Inflammatory macrophage (primary cell): ENCODE measurements at places on chromosomes 4 and X.

DNA sequence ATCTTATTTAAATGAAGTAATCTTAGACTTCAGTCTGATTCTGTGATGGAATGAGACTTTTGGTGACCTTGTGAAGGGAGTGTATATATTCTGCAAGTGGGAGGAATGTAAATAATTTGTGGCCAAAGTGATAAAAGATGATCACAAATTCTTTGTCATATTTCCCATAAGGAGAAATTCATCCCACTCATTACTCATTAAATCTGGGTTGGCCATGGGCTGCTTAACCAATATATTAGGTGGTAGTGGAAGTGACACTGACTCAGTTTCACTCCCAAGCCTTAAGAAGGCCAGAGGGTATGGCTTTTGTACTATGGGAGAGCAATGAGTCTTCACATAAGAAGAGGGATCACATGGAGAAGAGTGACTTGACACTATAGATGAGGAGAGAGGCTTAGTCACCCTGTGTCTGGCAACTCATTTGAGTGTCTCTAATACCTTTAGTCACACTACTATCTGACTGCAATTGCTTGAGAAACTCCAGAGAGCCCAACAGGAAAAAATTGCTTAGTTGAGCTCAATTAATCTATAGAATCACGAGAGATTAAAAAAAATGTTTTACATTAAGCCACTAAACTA is 408.2 kb upstream of the PITX2 start:
- no peak for DNase-seq

DNA sequence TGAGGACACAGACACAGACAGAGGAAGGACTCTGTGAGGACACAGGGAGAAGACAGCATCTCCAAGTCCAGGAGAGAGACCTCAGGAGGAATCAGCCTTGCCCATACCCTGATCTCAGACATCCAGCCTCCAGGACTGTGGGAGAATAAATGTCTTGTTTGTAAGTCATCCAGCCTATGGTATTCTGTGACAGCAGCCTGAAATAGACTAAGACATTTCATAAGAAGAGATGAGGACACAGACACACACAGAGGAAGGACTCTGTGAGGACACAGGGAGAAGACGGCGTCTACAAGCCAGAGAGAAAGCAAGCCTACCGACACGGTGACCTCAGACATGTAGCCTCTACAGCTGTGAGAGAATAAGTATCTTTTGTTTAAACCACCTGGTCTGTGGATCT is 112.1 kb downstream of the DHRSX start:
- no peak for DNase-seq

GRCh38 chr4:184838249-184839074 is 12.7 kb upstream of the ACSL1 start:
- DNase-seq = no peak

DNA sequence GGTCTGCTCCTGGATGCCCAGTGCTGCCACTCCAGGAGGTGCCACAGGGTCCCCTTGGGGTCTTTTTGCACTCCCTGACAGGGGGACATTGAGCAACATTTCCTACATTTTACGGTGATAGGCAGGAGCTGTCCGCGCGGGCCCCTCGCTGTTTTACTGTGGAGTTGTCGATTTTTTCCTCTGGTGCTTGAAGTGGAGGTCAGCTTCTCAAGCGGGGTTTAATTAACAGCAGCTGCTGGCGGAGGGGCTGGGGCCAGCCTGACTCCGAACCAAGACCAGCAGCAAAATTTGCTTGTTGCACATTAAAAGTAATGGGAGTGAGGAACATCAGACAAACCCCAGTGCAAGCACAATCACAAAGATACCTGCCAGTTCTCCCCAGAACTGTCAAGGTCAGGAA is 13.2 kb upstream of the SH3TC1 start:
- DNase-seq = no peak

GRCh38 chr4:117157360-117157759 is 72.0 kb upstream of the TRAM1L1 start:
- DNase-seq = no peak

DNA sequence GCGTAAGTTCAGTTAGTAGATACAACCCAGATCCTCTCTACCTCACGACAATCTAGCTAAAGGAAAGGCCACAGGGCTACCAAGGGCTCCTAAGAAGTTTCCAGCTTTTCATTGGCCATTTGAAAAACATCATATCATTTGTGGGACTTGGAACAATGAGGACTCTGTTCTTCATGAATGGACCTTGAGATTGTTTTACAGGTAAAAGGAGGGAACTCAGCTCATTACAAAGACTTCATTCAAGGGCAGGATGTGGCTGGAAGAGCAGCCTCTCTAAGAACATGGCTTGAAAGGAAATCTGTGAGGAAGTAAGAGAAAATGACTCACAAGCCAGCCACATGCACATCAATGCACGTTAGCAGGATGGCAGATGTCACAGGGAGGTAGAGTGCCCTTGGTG is 105.9 kb upstream of the SLC7A11 start:
- peak; percentile 33 for DNase-seq

DNA sequence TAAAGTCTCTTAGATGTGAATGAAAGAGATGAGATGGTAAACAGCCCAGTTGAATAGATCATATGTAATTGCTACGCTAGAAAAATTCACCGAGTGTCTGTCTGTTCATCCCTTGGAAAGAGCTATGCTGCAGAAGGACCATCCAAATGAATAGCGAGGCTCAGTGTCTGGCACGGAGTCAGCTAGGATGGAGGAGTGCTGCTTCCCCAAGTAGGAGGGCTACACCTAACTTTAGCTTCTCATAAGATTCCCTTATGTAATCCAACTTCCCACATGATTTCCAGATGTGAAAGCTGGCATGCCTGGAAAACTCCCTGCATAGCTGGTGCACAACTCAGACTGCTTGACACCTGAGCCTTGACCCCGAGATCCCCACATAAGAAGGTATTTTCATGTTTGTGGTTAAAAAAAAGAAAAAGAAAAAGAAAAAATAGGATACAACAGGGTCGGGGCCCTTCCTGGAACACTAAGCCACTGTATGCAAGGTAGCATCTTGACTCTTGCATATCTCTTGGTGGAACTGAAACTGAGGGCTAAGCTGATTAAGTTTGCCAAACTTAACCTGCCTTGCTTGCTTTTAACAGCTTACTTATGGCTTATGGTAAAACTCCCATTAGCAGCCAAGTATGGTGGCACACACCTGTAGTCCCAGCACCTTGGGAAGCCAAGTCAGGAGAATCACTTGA is 82.3 kb downstream of the FREM3 start:
- no peak for DNase-seq

DNA sequence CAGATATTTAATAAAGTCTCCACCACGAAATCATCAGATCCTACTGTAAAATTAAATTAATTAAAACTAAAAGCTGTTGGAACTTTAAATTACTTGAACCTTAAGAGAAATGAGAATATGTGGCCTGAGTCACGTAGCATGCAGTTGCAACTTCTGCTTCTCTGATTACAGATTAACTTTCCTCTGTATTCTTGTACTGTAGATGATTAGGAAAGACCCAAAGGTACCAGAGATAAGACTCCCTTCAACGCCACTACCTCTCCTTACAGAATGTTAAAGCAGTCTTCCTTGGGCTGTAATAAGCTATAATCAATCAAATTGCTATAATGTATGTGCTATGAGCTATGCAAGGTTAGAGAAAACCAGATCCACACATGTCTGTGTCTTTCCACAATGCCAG is 47.9 kb downstream of the FAM13A start:
- DNase-seq = no peak

GRCh38 chr4:91448668-91449330 is 855.0 kb upstream of the GRID2 start:
- no peak for DNase-seq

DNA sequence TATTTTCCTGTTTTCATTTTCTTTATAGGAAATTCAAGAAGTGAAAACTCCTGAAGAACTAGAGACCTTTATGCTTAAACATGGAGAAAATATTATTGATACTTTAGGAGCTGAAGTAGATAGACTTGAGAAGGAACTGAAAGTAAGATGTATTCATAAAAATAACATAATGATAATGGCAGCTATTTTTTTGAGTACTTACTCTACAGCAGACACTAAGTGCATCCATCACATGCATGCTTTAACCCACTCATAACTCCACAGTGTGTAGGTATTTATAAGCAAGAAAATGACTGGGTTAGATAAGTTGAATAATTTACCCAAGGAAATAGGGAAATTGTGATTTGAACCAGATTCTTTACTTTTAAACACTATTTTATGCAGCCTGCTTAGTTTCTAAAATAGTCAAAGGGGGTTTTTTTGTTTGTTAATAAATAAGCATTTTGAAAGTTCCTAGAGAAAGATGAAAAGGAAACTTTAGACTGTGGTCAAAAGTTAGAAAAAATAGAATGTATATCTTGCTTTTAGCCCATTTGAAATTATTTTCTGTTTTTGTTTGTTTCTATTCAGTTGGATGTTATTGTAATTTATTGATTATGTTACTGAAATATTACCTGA is 74.2 kb downstream of the BEND4 start:
- DNase-seq = no peak

- DNase-seq = no peak
These were observed 61.1 kb downstream of the BANK1 start for GRCh38 chr4:101851672-101852071.

DNA sequence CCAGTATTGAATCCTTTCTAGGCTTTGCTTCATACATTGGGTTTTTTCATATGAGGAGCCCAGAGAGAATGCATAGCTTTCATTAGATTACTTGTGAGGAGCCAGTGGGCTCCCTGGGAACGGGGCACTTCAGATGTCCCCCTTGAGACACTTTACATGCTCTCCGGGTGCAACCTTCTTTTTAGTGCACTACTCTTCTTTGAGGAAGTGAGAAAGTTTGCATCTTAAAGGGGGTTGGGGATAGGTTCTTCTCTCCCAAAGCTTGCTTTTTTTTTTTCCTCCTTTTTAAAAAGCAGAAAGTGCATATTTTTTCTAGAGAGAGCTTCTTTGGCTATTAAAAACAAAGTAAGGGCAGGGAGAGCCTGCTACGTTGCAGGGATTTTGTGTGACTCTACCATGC is 4.3 kb downstream of the HADH start:
- DNase-seq = no peak

DNA sequence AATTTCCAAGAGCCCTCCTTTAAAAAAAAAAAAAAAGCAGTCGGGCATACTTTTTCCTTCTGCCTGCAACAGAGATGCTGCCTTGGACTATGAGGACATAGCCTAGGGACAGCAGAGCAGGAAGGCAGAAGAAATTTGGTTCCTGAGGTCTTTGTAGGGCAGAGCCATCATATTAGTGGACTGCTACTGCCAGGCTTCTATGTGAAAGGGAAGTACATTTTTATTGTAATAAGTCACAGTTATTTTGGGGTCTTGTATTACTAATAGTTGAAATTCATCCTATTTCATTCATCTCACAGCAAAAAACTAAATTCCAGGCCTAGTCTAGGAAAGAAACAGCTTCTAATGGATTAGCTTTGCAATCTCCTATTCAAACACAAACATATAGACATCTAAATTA is 211.2 kb downstream of the NSUN7 start:
- no peak for DNase-seq

- no peak for DNase-seq
These were observed 3.4 kb downstream of the SLC38A5 start for GRCh38 chrX:48466696-48467095.

DNA sequence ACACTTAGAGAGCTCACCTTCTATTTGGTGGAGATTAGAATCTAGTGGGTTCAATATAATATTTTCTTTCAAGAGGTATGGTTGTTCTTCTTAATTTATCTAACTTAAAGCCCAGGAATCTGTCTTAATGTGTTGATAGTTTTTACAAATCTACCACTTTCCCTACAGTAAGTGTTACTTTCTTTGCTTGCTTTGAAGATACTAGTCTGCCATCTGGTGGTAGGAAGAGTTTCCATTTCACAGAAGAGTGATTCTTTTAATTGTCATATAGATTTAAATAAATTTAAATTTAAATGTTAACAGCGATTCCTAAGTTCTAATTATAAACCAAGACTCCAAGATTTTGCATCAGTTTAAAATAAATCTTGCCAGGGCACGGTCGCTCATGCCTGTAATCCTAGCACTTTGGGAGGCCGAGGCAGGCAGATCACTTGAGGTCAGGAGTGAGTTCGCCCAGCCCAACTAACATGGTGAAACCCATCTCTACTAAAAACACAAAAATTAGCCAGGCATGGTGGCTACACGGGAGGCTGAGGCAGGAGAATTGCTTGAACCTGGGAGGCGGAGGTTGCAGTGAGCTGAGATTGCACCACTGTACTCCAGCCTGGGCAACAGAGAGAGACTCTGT is 43.5 kb downstream of the NUDT9 start:
- peak; percentile 44 for DNase-seq

DNA sequence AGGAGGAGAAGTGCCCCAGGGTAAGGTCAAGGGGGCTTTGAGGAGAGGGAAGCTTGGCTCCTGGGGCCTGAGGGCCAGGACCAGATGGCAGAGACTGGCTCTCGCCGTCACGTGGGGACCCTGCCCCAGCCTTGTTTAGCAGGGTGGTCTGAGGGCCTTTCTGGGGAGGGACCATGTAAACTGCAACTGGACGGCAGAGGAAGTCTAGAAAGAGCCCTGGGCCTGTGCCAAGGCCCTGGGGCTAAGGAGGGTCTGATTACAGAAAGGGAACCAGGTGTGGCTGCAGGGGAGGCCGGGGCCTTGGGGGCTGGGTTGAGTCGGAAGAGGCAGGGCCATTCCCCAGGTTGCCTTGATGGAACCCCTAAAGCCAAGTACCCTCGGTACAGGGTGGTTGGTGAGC is 1.8 kb upstream of the HGFAC start:
- DNase-seq = no peak

- DNase-seq = no peak
These were observed 21.8 kb downstream of the SH3TC1 start for GRCh38 chr4:8220661-8221450.

DNA sequence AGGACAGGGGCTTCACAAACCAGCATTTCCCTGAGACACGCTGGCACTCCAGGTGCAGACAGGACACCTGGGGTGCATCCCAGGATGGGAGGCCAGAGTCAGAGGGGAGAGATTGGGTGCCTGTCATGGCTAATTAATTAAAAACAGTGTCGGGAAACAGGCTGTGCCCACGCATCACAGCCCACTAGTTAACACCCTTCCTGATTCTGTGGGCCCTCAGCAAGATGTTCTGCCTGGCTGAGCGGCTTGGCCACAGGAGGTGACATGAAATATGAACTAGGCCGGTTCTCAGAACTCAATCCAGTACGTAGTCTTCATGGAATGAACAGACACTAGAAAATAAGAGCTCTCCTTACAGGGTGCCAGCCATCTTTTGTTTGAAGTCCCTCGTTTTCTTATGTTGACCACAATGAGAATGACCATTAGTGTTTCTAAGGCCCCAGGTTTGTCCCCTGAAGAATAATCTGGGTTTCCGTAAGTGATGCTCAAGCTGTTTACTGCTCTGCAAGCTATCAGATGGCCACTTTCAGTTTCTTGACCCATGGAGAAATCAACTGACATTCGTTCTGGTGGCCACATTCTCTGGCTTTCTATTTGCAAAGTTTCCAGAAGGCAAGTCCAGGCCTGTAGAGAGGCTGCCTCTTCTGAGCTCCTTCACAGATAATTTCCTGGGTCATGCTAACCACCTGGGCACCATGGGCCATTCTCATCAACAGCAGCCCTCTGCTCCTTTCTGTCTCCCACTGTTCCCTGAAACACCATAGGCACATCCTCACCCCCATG is 72.3 kb downstream of the SLC34A2 start:
- no peak for DNase-seq

DNA sequence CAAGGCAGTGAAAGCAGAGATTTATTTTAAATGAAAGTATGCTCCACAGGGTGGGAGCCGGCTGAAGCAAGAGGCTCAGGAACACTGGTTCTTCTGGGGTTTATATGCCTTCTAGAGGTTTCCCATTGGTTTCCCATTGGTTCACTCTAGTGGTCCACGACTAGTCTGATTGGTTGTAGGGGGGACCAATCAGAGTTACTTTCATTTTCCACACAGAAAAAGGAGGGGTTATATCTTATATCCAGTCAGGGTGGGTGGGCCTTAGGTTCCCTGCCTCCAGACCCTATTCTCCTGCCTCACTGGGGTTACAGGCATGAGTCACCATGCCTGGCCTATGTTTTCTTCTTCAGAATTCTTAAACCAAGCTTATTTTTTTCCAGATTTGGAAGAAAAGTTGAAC is 101.6 kb downstream of the KLHL8 start:
- DNase-seq = no peak
